C1 segment of cervical spinal cord (tissue), 14 donors: ENCODE measurements at places on chromosomes 1 and 21.

DNA sequence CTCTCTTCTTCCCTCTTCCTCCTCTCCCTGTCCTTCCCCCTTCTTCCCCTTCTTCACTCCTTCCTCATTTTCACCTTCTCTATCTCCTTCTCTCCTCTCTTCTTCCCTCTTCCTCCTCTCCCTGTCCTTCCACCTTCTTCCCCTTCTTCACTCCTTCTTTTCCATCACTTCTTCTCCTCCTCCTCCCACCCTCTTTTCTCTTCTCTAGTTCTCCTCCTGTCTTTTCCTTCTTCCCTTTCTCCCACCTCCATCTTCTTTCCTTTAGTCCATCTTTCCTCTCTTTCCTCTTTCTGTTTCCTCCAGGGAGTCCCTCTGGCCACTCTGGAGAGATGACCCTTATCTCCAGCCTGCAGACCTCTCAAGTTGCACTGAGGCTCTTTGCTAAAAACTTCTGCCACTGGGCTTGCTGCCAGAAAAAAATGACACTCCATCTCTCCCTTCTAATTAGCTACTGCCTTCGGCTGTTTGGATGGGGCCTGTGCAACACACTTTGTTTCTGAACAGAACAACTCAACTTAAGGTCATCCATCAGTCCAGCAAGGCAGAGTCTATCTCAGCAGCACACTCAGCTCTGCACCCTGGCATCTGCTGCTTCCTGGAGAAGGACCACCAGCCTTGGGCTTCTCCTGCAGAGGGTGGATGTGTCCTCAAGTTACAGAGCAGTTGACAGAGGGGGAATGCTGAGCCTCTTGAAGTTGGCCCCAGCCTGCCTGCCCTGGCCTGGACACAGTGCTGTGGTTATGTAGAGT lies 538.8 kb downstream of the MATN1 start:
- no peak for DNase-seq

DNA sequence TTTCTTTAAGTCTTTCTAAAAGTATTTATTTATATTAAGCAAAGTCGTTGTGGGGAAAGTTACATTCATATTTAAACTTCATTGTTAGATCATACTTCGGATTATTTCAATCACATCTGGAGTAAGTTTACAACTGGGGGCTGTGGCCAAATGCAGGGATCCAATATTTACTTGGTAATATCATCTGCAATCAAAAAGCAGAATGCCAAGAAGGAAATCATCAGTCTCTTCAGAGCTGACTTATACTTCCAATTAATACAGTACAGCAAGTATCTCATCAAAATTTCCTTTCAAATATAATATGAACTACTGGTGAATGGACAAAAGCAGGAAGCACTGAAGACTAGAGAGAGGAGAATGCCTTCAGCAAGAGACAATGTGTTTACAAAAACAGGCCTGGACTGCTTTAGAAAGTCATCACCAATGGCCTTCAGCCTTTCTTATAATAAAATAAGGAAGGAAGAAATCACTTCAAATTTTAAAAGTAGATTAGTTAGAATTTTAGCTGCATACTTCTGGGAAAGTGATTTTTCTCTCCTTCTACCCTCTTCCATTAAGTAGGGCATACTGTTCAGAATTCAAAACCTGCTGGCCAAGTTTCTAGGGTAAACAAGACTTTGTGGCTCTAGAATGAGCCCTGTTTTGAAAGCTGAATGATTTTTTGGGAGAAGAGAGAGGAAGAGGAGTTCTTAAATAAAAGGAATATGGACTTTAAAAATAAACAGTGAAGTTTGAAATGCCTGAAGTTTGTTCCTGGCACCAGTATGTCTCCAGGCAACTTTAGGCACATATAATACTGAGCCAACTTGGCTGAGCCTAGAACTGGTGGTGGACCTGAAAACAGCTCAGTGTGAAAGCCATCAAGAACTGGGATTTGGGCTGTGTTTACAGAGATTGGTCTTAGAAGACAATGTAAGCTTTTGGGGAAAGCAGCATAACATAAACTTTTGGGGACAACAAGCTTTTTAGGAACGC lies 22.2 kb upstream of the MYOC start:
- DNase-seq, result no peak

GRCh38 chr1:243628476-243628907 lies 221.6 kb downstream of the AKT3 start:
- no peak for DNase-seq

DNA sequence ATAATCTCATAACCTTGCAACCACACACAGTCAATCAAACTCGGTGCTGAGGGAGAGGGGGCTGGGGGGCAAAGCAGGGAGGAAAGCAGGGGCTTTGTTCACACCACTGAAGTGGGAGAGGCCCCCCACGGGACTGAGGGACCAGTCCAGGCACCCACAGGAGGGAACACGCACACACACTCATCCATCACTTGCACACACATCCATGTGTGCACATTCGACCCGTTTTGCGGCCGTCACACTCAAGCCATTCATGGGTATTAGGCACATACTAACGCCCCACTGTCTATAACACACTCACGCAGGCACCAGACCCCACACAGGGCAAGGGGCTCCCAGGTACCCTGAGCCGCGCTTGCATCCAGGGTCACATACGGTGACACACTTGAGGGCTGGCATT lies 14.0 kb downstream of the EFNA3 start:
- no peak for DNase-seq

- no peak for DNase-seq
Observed at GRCh38 chr1:2867861-2868260, 66.4 kb upstream of the TTC34 start.

DNA sequence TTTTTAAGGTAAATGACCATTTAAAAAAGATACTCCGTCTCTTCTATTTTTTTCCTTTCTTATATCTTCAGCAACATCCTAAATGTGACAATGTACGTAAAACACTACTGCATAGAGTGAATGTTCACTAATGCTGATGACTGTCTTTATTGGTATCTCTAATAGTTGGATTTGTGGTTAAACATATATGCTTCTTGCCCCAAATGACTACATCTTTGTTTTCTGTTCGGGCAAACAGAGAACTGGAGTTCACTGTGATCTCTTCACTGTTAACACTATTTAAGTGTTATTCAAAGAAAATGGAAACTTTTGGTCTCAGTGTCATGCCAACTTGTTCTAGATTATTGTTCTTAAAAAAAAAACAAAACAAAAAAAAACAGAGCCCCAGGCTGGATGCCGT lies 109.4 kb downstream of the KIF26B start:
- no peak for DNase-seq

DNA sequence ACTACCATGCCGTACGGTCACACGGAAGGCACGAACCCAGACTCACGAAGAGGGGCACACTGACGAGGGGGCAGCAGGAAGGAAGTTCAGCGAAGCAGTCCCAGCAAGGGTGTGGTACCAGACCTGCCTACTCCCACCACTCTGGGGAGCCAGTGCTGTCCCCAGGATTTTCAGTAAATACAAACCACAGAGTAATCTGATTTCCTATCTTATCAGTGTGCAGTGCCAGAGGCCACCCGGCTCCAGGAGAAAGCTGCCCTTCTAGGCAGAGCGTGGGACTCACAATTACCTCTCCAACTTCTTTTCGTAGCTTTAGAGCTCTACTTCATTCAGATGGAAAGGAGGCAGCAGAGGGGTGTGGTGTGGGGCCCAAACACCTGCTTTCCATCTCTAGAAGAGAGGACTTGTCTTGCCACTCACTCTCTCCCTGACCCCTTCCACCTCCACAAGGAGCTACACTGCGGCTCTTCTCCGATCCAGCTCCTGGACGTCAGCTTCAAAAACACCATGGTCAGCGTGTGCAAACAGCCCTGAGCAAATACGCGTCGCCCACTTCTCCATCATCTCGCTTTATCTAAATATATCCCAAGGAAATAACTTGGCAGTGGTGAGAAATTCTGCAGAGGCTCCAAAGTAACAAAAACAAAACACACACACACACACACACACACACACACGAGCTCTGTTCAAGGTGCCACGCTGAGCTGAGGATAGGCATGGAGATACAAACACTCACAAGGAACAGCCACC lies 98.5 kb downstream of the MRPL37 start:
- no peak for DNase-seq

DNA sequence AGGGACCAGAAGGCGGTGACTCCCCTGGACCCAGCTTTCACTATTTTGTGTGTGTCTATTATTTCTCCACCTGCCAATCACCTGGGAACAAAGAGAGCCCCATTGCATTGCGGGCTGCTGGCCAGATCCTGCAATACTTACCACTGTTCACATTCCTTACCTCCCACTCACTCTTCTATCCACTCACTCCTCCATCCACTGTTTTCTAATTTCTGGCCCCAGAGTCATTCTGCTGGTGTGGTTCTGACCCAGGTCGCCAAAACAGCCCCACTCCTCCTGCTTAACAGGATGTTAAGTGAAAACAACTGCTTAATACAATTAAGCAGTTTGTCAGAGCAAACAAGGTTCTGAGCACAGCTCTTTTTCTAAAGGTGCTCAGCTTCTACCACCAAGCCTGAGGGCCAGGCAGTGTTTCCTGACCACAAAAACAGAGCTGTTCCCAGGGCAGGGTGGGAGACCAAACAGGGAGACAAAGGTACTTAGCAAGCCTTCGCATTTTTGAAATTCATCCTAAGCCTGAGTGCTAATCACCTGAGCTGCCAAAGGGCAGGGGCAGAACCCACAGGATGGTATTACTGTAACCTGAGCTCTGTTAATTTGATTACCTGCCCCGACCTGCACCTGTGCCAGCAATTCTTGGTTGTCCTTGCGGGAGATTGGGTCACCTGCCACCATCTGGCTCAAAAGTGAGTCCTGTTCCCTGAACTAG lies 38.5 kb upstream of the EFCAB14 start:
- no peak for DNase-seq

DNA sequence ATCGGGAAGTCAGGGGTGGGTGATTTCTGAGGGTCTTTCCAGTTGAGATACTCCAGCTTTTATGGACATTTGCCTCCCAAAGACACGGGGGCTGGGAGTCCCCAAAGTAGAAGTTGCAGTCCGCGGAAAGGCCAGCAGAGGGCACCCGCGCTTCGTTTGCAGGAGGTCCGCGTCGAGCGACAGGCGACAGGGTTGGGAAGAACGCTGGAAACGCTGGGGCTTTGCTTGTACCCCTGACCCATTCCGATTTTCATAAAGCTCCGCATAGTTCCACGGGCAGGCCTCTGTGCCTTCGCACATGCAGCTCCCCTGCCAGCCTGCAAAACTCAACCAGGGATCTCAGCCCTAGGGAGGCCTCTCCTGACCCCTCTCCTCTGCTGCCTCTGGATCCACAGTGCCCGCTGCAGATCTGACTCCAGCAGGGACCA lies 44.2 kb upstream of the LAPTM5 start:
- DNase-seq, result peak; percentile 44

DNA sequence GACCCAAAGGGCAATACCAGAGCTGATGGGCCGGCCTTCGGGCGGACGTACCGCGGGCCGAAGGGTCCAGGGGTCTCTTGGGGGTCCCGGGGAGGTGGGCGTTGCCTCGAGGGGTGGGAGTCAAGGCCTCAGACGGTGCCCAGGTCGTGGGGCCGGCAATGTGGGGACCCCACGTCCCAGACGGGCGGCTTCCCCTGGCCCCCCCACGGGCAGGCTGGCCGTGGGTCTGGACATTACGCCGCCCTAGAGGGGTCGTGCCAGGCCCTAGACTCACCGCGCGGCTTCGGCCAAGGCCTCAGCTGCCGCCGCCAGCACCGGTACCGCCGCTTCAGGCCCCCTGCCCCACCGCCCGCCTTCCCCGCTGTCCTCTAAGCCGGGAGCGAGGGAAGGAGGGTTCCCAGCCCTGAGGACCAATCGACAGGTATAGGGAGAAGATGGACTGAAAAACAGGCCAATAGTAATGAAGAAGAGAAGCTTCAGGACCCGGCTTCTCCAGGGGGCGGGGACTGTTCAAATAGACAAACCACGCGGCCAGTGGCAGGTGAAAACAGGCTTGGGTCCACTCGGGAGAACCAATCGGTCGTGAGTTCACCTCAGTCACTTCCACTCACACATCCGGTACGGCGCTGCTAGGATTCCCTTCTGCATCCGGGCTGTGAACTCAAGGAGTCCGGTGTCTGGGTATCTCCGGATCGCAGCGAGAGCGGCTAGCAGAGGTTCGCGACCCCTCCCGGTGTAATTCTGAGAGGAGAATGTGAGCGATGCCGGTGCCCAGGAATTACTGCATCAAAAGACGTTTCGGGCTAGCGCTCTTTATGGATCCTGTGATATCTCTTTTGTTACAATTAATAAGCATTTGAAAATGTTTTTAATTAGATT lies at the start of gene MTOR:
Gene MTOR (minus strand): TSS at position 381 of the 879 bp plus-strand sequence. CDS start 3,142 bp downstream, outside the sequence.
- peak; percentile 87 for DNase-seq

DNA sequence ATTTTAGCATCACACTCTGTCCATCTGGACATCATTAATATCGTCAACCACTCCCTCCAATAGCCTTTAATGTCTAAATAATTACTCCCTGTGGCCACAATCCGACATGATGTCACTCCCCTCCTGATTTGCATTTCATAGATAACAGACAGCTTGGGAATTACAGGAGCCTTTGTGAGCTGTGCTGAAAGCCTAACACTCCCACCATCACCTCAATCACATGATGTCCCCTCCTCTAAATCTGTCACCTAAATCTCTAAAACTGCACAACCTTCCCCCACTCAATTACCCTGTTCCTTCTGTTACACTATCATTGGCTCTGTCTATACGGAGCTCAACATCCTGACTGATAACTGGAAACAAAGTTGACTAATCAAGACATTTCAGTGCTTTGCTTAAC lies 14.3 kb downstream of the NHLH2 start:
- no peak for DNase-seq

- peak; percentile 57 for DNase-seq
Observed at GRCh38 chr1:205248793-205249601, 21.3 kb downstream of the TMCC2 start.

GRCh38 chr21:35681946-35682345 lies 378.4 kb downstream of the SETD4 start:
- no peak for DNase-seq

DNA sequence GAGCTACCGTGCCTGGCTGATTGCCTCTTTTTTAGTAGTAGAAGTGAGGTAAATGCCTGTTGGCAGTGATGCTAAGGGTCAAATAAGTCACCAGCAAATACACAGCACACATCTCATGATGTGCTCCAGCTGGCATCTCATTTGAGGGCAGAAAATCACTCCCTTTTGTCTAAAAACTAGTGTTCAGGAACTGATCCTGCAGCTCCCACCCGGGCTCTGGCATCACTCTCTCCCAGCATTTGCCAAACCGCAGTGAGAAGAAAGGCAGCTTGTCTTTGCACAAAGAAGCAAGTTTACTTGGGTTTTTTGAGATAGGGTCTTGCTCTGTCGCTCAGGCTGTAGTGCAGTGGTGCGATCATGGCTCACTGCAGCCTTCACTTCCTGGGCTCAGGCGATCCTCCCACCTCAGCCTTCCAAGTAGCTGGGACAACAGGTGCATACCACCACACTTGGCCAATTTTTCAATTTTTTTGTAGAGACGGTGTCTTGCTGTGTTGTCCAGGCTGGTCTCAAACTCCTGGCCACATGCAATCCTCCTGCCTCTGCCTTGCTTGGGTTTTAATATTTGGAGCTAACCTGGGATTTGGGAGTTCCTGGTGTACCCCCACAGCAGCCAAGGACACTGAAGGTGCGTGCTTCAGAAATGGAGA lies 4.1 kb downstream of the RBP7 start:
- DNase-seq, result peak; percentile 24
